ENCODE measurements at places on chromosomes 1 and 21. TPM values are rescaled to one million over a fixed set of nuclear protein-coding genes. Genes with fewer than 3 reads are reported as not detected.
A peak's percentile ranks its signal among the peaks of the same experiment; 100 is the strongest.

- H3K27ac ChIP-seq = peak within 1 kb of the TSS; percentile 77
- no peaks in the 10 kb centered on the region for H3K4me1 ChIP-seq
- DNase-seq = peak; percentile 67
- H3K27me3 ChIP-seq = no peaks in the 10 kb centered on the region
- no peaks in the 10 kb centered on the region for H3K36me3 ChIP-seq
- H3K4me3 ChIP-seq = peak within 1 kb of the TSS; percentile 74
Measured at GRCh38 chr21:42218836-42219605, at the start of gene ABCG1. ABCG1 (plus strand) TSS chr21:42219140; CDS start chr21:42219263, 123 bp downstream.

DNA sequence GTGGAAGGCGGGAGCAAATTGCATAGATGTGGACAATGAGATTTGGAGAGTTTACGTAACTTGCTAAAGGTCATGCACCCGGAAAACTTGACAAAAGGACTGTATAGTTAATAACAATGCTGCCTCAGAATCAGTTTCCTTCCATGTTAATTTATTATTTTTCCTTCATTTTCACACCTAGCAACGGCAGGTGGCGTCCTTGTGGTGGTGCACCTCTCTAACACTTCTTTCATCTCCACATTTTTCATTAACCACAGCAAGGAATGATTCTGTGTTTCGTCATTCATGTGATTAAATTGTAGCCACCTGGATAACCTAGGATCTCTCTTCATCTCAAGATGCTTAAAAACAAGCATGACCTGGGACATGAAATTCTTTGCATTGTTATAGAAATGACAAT, 2133.0 kb downstream of the NCAM2 start:
- no peak overlapping the region for H3K4me3 ChIP-seq
- H3K4me1 ChIP-seq = no peaks in the 10 kb centered on the region
- no peaks in the 10 kb centered on the region for H3K36me3 ChIP-seq

FCRL1 gene
- total RNA-seq = 0.09 TPM

GRCh38 chr1:84006591-84006990, 7.7 kb upstream of the TTLL7 start:
- H3K4me3 ChIP-seq = no peak overlapping the region
- no peaks in the 10 kb centered on the region for H3K36me3 ChIP-seq
- no peak overlapping the region for H3K27ac ChIP-seq
- no peaks in the 10 kb centered on the region for H3K4me1 ChIP-seq

LHX8 gene
- not detected for total RNA-seq

OR6N1 gene
- not detected for total RNA-seq

- no peaks in the 10 kb centered on the region for H3K27me3 ChIP-seq
- H3K27ac ChIP-seq = peak overlapping the region; percentile 15
- H3K4me1 ChIP-seq = peaks cover 6% of the 10 kb centered on the region
- no peaks in the 10 kb centered on the region for H3K36me3 ChIP-seq
- no peak for DNase-seq
Measured at GRCh38 chr1:53957194-53957818, 11.2 kb downstream of the LRRC42 start.

- H3K36me3 ChIP-seq = no peaks in the 10 kb centered on the region
- peak overlapping the region; percentile 39 for H3K4me3 ChIP-seq
- peak; percentile 60 for DNase-seq
- no peaks in the 10 kb centered on the region for H3K27me3 ChIP-seq
- H3K4me1 ChIP-seq = no peaks in the 10 kb centered on the region
Measured at GRCh38 chr21:46161633-46162592, 6.5 kb upstream of the FTCD start.

TIMM17A gene
- 29.3 TPM for total RNA-seq
